ENCODE measurements at places on chromosomes 2 and 18.

- DNase-seq, result no peak
Observed at GRCh38 chr2:156518138-156518537, 82.0 kb downstream of the GPD2 start.

DNA sequence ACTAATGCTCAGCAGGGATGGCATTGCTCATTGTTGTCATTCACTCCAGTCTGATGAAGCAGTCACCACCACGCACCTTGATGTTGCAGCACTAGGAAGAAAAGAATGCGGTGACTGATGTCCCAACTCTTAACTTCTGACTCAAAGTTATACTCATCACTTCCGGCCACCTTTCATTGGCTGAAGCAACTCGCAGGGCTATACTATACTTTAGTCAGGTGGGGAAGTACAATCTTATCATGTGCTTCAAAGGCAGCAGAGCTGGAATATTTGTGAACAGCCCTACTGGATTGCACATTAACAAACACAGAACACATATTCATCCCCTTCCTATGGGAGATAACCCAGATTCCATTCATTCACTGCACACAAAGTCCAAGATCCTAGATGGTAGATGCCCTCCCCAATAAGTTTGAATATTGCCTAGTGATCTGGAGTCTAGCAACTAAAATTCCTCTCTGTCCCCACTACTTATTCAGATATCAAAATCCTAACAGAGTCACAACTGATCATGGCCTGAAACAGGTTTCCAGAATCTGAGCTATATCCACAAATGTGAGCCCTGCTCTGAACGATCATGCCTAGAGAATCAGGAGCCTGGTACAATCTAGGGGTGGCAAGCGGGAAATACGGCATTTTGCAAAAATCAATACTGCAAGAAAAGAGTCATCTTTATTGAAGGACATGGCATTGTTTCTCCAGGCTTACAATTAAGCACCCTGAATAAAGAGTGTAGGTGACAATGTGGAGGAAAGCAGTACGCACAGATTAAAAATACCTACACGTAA is 3.4 kb upstream of the SPATS2L start:
- peak; percentile 88 for DNase-seq

GRCh38 chr2:241399941-241400922 is 44.1 kb downstream of the FARP2 start:
- no peak for DNase-seq

DNA sequence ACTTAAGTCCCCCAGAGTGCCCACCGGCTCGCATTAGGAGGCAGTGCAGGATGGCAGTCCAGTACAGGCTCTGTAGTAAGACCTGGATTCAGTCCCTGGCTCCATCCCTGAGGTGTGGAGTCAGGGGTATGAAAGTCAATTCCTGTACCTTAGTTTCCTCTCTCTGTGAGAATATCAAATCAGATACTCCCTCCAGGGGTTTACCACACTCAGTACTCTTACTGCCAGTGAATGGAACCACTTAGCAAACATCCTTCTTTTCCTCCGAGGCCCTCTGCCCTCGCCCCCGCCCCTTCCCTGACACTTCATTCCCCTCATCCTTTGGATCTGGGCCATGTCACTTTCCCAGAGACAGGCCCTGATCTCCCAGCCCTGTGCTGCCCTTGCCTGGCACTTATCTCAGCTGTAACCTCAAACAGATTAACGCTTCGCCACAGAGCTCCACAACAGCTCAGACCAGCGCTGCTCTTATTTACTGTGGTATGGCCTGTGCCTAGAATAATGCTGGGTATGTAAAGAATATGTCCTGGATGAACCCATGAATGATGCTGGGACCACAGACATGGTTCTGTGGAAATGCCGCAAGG is 159.0 kb upstream of the TMEM200C start:
- DNase-seq, result peak; percentile 54

DNA sequence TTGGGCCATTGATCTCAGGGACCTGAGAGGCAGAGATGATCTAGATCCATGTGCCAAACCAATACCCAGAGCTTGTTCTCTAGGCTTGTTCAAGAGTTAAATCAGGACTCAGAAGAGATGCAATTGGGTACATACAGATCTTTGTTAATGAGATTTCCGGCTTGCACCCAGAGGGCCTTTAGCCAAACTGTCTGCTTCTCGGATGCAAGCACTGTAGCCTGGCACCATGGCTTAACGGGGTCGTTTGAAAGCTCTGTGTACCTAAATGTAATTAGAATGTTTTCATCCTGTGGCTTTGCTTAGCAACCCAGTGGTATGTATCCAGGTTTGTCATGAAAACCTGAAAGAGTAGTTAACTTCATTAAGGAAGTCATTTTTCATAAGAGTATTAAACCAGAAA is 94.2 kb downstream of the TPGS2 start:
- DNase-seq, result no peak

GRCh38 chr18:59908799-59909198 is 9.0 kb downstream of the PMAIP1 start:
- DNase-seq, result peak; percentile 61

GRCh38 chr18:6942742-6943141 is 174.9 kb downstream of the LAMA1 start:
- DNase-seq, result no peak

- peak; percentile 84 for DNase-seq
Observed at GRCh38 chr18:51236225-51236624, 38.7 kb upstream of the MEX3C start.

DNA sequence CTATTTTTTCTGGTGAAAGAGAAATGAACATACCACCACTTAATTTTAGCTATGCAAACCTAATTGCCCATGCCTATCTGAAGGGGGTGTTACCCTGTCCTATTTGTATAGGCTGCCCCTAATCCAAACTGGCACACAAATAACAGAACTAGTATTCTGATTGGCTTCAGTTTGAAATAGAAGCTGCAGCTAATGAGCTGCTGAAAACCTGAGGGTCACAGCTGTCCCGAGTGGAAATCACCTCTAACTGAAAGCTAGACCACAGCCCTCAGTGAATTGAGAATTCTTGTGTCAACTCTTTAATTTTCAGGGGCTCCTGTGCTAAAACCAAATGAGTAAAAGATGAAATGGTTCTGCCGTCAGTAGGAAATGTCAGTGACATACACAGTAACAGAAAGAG is 28.7 kb downstream of the CCDC141 start:
- DNase-seq, result no peak

DNA sequence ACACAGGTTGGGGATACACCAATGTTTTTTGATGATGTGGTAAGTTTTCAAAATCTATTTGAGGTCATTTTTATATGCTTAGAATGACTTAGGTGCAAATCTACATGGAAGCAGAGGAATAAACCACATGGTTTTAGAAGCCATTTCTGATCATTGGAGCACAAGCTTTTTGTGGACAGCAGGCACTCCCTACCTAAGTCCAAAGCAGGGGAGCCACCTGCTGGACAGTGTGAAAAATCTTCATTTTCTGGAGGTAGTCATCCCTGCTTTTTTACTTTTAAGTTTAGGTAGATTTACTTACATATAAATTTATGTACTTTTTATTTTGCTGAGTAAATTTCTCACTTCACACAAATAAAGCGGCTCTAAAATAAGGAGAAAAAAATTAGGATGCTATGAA is 323.2 kb downstream of the PLCL1 start:
- peak; percentile 65 for DNase-seq

DNA sequence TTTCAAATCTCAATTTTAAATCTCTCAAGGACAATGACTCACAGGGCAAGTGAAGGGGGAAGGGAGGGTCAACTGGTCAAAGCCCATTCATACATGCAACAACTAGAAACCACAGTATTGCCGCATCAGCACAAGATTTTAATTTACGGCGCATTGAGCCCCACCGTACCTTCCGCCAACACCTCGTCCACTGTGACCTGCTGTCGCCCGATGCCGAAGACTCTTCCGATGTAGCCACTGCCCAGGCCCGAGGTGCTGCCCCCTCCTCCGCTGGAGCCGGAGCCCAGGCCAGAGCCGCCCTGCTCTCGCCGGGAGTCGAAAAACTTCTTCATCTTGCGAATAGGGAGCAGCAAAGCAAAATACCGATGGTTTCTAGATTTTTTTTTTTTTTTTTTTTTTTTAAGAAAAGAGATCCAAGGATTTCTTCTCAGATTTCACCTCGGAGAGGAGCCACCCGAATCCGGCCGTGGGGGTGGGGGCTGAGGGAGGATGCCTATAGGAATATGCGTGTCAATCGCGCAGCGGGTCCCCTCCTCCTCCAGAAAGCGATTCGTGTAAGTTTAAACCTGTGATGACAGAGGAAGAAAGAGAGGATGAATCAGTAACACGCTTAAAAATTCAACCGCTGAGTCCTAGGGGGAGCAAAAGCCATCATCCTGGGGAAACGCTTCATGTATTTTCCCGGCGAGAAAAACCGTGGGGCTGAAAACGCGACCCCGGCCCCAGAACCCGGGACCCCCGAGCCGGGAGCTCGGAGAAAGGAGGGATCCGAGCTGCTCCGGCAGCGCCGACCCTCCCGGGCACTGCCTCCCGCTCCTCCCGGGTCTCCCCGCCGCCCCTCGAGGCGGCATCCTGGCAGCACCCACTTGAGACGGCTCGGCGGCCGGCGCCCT is 584 bp downstream of the AAK1 start:
- peak; percentile 83 for DNase-seq

GRCh38 chr18:25326361-25326952 is 25.5 kb downstream of the ZNF521 start:
- DNase-seq, result no peak

DNA sequence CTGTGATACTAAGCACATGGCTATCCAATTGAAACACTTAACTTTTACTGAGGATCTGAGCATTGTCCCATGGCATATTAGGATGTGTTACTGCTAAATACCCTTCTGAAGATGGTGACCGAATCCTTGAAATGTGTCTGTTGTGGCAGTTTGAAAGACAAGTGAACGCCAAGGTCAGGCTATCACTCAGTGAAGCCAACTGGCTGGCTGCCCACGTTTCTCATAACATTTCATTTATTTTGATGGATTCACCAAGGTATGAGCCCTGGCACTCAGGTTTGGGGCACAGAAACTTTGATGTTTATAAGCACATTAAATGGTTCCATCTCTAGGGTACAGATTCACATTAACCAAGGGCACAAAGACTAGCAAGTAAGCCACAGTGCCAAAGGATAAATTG is 850.3 kb downstream of the DPP10 start:
- no peak for DNase-seq

- peak; percentile 76 for DNase-seq
Observed at GRCh38 chr18:3129053-3129864, 90.5 kb downstream of the MYOM1 start.

GRCh38 chr2:143792602-143793001 is 663.4 kb downstream of the ARHGAP15 start:
- DNase-seq, result no peak

GRCh38 chr18:46224181-46224775 is 120.1 kb downstream of the HAUS1 start:
- peak; percentile 13 for DNase-seq

Data from amniotic epithelial cell (primary cell).